Caki2 (cell line): ENCODE measurements at places on chromosomes 11 and 22.

- no peak for DNase-seq
Observed at GRCh38 chr22:40997520-40997919, 46.3 kb downstream of the RBX1 start.

DNA sequence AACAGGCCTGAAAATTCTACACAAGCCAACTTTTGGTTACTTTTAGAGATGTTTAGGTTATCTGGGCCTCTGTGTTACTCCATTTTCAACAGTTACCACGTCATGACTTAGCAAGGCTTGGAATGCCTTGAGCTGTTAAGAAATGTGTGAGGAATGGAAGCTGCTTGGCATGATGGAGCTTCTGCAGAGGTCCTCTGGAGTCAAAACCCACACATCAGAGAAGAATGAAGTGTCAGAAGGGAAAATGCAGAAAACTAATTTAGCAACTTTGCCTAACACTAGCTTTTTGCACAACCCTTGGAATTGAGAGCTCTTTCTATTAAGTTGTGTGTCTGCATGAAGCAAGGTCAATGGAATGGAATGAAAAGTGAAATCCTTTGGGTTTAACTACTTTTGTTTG, 27.4 kb downstream of the FAT3 start:
- DNase-seq: no peak

DNA sequence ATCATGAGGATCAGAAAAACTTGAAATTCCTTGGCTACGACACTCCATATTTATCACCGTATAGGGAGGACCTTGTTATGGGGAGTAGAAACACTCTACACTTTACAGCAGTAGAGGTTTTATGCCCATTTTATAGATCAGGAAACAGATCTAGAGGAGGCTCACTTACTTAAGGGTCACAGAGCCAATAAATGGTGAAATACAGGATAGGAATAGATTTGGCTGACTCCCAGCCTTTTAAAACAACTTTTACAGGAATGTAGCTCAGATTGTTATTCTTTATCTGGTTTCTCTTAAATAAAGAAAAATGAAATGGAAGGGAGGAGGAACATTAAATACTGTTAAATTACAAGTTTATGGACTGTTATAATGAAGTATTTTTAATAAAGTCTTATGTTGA, 14.8 kb downstream of the FBXO7 start:
- no peak for DNase-seq

- no peak for DNase-seq
Observed at GRCh38 chr22:45499746-45500145, 2.9 kb upstream of the FBLN1 start.
